Hematopoietic multipotent progenitor cell treated with erythropoietin and hydrocortisone succinate and interleukin-3 and kit ligand, for 4 days (in vitro differentiated cells): ENCODE measurements at places on chromosomes 5 and 9.

- no peak for DNase-seq
Observed at GRCh38 chr5:167804512-167805220, 486.8 kb upstream of the WWC1 start.

DNA sequence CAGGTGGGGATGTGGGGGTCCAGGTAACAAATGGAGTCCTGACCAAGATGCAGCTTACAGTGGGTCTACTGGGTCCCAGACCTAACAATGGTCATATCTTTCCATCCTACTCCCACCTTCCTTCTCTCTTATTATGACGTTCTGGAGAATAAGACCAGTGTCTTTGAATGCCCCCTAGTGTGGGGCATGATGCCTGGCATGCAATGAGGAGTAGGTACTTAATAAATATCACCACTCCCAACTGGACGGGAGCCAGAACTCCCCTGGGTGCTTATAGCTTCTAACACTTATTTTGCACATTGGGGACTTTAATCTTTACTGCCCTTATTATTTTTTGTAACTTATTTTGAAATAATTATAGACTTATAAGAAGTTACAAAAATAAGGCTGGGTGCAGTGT lies 98.2 kb downstream of the NDFIP1 start:
- peak; percentile 25 for DNase-seq

DNA sequence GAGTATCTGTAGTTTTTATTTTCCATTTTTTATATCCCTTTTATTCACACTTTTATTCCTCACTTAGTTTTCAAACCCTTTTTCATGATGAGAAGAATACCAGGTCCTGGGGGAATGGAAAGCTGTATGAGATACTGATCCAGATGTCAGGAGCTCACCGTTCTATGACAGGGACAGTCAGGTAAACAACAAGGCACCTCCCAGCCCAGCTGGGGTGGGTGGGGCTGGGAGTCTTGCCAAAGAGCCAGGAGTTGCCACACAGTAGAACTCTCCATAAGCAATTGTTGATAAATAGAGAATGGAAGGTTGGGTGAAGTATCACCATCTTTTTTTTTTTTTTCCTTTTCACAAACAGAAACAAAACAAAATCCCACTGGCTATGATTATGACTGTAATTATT lies 225.8 kb downstream of the NSG2 start:
- DNase-seq, result no peak

GRCh38 chr5:6845856-6846255 lies 132.6 kb downstream of the TENT4A start:
- no peak for DNase-seq

DNA sequence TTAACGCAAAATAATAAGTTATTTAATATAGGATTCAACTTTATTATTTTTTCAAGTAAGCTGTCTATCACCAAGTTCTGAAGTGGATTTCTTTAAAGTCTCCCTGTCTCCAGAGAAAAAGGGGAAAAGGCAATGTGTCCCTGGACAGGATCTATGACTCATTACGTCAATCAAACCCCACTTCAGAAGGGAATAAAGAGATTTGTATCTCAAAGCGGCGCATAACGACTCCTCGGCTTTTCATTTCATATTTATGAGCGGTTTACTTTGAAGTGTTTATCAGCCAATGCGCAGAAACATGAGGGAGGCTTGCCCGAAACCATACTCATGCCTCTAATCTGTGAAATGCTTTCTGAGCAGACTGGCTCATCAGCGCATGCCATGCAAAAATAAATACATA lies 938.6 kb upstream of the WWC1 start:
- no peak for DNase-seq

DNA sequence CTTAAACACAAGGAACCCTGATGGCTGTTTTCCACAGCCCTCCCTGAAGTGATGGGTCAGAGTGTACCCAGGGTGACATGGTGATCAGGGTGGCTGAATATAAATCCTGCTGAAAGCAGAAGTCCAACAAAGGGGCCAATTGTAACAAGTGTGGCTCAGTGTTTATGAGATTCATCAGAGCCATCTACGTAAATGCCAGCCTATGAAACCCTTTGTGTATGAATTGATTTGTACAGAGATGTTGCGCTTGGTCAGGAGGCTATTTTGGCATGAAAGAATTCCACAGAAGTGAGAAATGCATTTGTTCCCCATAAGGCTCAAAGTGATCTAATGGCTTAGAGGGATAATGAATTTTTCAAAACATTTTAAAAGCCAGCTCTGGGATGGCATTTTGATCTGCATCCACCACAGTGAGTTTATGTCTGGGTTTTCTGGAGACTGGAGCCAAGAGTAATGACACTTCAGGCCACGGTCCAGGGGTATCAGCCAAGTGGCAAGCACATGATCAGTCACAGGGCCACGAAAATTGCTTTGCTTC lies 12.4 kb downstream of the PRUNE2 start:
- no peak for DNase-seq

DNA sequence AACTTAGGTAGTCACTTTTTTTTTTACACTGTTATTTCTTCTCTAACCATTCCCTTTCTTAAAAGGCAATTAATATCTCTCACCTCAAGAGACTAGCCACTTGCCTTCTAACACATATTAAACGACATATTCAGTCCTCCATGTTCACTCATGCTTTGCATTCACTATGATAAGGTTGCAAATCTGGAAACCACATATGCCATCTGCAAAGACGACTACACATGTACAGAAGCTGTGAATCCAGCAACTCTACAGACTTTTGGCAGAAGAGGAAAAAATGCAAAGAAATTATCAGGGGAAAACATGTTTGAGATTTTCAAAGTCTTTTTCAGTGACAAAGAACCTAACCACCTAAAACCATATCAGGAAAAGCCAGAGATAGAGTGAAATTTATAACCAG lies 112.1 kb downstream of the EPB41L4A start:
- DNase-seq, result peak; percentile 12

- no peak for DNase-seq
Observed at GRCh38 chr9:75096796-75097195, 8.5 kb downstream of the OSTF1 start.

DNA sequence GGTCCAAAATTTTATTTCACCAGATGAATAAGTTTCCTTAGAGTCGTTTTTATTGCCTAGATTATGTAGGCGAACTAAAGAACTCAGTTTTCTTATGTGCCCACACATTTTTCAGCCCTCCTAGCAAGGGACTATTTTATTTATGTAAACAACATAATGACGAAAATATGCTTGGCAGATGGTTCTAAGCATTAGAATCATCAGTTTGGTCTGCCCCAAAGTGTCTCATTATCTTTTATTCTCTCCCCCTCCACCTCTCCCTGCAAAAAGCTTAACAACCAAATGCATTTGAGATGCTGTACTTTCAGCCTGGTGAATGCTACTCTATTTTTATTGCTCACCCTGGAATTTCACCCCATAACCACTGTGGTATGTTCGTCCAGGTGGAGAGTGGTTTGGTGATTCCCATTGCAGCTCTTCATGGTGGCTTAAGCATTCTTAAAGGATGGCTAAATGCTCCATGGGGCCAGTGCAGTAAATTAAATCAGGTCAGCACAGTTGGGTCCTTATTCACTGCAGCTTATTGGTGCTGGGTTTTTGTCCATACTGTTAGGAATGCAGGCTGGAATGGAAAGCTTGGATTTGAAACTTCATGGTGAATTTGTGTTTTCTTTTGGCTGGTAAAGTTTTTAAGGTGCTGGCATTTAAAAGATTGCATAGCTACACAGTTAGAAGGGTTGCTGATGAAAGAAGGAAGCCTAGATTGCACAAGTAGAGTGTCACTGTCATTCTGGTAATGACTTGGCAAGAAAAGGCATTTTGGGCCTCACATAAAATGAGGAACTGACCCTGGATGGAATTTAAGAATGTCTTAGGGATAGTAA lies 39.2 kb downstream of the TLE4 start:
- peak; percentile 91 for DNase-seq

- DNase-seq, result no peak
Observed at GRCh38 chr9:5438301-5439162, 807 bp upstream of the PLGRKT start.

DNA sequence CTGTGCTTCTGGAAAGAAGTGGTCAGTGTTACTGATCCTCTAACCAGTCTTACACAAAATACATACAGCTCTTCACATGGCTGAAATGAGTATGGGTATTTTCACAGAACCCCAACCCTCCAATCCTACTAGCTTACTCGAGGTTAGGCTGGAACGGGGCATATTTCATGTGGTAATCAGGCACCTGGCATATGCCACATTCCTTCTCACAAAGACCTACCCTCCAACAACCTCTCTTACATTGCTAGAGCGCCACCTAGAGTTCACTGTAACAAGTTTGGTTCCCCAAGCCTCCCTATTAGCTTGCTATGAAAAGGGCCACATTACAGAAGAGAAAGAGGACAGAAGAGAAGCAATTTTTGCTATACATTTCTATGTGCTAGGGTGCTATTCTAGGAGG lies 597.3 kb downstream of the PRELID2 start:
- DNase-seq, result peak; percentile 67

DNA sequence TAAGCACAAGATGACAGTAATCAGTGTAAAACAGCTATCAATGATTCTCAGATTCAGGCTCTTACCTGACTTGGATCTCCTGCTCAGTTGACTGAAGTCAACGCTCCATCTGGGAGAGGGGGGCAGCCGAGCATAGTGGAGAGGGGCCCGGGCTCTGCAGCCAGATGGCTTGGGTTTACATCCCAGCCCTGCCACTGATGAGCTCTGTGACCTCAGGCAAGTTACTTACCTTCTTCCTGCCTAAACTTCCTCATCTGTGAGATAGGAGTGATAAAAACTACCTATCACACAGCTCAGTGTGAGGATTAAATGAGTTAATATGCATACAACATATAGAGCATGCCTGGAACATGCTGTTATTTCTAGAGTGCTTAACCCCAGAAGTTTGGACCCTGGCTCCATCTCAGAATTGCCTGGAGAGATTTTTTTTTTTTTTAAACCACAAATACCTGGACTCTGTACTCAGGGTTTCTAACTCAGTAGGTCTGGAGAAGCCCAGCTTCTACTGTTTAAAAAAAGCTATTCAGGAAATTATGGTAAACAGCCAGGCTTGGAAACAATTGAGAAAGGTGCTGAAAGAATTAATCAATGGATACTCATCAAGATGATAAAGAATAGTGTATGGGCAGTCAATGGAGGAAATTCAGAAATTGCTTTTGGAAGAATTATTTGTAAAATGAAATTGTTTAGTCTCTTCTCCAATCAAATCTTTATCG lies 72.2 kb downstream of the ANKRD55 start:
- DNase-seq, result no peak

DNA sequence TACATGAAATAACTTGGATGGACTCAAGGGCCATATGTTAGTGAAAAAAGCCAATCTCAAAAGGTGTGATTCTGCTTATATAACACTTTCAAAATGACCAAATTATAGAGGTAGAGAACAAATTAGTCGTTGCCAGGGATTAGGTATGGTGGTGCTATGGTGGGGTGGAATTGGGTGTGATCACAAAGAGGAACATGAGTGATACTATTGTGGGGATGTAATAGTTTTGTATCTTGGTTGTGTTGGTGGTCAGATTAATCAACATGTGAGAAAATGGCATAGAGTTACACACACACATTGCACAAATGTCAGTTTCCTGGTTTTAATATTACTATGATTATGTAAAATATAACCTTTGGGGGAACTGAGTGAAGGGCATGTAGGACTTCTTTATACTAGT lies 31.9 kb downstream of the CAMK4 start:
- DNase-seq, result no peak

DNA sequence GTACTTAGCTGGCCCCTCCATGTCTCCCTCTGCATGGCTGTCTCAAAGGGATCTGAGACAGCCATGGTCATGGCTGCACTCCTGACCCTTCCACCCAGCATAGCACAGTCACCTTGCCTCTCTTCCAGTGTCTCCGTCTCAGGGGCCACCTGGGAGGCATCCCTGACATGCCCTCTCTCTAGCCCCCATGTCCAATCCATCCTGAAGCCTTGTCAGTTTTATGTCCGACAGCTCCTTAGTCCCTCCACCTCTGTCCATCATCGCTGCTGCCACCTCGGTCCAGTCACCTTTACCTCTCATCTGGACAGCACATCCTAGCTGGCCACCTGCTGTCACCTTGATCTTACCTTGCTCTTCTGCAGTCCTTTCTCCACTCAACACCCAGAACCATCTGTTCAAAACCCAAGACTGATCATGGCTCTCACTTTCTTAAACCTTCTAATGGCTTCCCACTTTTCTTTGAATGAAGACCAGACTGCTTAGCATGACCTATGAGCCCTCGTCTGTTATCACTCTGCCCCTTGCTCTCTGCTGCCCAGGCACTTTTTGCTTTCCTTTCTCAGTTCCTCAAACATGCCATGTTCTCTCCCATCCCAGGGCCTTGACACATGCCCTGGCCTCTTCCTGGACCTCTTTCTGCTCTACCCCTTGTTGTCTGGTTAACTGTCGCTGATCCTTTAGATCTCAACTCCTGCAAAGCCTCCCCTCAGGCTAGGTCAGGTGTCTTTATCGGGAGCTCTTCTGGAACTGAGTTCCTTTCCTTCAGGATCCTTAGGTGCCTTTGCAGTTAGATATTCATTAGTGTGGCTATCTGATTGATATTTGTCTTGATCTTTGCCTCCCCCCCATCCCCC lies 181.8 kb upstream of the PITX1 start:
- DNase-seq, result no peak

DNA sequence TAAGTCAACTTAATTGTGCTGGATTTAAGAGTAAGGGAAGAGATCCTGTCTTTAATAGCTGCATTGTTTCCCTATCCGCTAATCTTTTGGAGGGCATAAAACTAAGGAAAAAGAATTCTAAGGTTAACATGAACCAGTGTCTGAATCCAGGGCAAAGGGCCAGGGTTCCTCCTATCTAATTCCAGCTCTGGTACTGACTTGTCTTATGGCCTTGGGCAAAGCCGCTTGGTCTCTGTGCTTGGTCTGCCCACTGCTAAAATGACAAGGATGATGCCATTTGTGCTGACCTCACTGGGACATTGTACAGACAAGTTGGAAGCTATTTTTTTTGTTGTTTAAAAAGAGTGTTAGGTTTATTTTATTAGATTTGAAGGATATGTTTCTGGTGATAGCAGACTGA lies 334.7 kb upstream of the PIK3R1 start:
- DNase-seq, result no peak

- no peak for DNase-seq
Observed at GRCh38 chr9:81002242-81002641, 687.1 kb downstream of the TLE1 start.

GRCh38 chr9:76115396-76115795 lies 224.9 kb downstream of the PCSK5 start:
- no peak for DNase-seq
